ENCODE measurements at places on chromosomes 3 and 15. TPM values are rescaled to one million over a fixed set of nuclear protein-coding genes. Genes with fewer than 3 reads are reported as not detected.

The RYR3 gene
- not detected for total RNA-seq

The TJP1 gene
- total RNA-seq: 58.0 TPM

The TRH gene
- total RNA-seq: not detected

The PYGO1 gene
- 5.9 TPM for total RNA-seq

The TKT gene
- 477 TPM for total RNA-seq

The TMEM45A gene
- total RNA-seq: 13.2 TPM

The CYP8B1 gene
- not detected for total RNA-seq

The GUCA1C gene
- not detected for total RNA-seq

The PRR20G gene
- not detected for total RNA-seq

The NANOGP8 gene
- total RNA-seq: not detected

The ANKDD1A gene
- total RNA-seq: 2.7 TPM

The HDC gene
- total RNA-seq: not detected

The GATA2 gene
- 2.8 TPM for total RNA-seq

The GOLGA6D gene
- not detected for total RNA-seq

The STAB1 gene
- total RNA-seq: 0.50 TPM

The TF gene
- not detected for total RNA-seq

The CFAP100 gene
- not detected for total RNA-seq

The TM4SF18 gene
- total RNA-seq: under 0.01 TPM

The MOBP gene
- not detected for total RNA-seq

The UCN2 gene
- total RNA-seq: 1.9 TPM

The CELSR3 gene
- 2.7 TPM for total RNA-seq

The KLHDC8B gene
- 13.4 TPM for total RNA-seq

The GOLGA6L10 gene
- total RNA-seq: under 0.01 TPM

The ARGFX gene
- total RNA-seq: not detected

The CLDN11 gene
- 272 TPM for total RNA-seq

The KBTBD8 gene
- total RNA-seq: 0.74 TPM

The SH3GL3 gene
- not detected for total RNA-seq

The C2CD4A gene
- not detected for total RNA-seq

The FRMD5 gene
- total RNA-seq: 0.84 TPM

The REC114 gene
- total RNA-seq: not detected

The ZNF609 gene
- total RNA-seq: 9.1 TPM

The NR2E3 gene
- not detected for total RNA-seq

The SLC28A2 gene
- not detected for total RNA-seq

The ST6GAL1 gene
- total RNA-seq: 3.5 TPM

The SLC6A11 gene
- total RNA-seq: not detected

The PEX5L gene
- total RNA-seq: not detected

The SLC9C1 gene
- not detected for total RNA-seq

The GAP43 gene
- total RNA-seq: 0.50 TPM

The TMCO5A gene
- total RNA-seq: not detected

The LMOD3 gene
- total RNA-seq: not detected

The OIP5 gene
- 21.3 TPM for total RNA-seq

The RGMA gene
- 5.7 TPM for total RNA-seq

The CA12 gene
- 18.7 TPM for total RNA-seq

The PCLAF gene
- 44.2 TPM for total RNA-seq

The CCDC191 gene
- total RNA-seq: 1.0 TPM

The HES1 gene
- total RNA-seq: not detected

The CCDC39 gene
- not detected for total RNA-seq

The CDCP1 gene
- total RNA-seq: 23.2 TPM

The SPINK8 gene
- not detected for total RNA-seq

The KNG1 gene
- not detected for total RNA-seq

The HTD2 gene
- total RNA-seq: 6.1 TPM

Measured in bronchus fibroblast of lung (primary cell).